Endothelial cell of umbilical vein (primary cell): ENCODE measurements at places on chromosomes 1 and 21. TPM values are rescaled to one million over a fixed set of nuclear protein-coding genes. Genes with fewer than 3 reads are reported as not detected.

DNA sequence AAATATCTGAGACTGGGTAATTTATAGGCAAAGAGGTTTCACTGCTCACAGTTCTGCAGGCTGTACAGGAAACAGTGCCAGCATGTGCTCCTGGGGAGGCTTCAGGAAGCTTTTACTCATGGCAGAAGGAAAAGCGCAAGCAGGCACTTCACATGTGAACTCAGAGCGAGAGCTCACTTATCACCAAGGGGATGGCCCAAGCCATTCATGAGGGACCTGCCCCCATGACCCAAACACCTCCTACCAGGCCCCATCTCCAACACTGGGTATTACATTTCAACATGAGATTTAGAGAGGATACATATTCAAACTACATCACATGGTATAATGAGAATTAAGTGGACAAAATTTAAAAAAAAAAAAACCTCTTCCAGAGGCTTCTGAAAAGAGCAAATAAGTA is 13.7 kb downstream of the WASF2 start:
- no peak for DNase-seq

DNA sequence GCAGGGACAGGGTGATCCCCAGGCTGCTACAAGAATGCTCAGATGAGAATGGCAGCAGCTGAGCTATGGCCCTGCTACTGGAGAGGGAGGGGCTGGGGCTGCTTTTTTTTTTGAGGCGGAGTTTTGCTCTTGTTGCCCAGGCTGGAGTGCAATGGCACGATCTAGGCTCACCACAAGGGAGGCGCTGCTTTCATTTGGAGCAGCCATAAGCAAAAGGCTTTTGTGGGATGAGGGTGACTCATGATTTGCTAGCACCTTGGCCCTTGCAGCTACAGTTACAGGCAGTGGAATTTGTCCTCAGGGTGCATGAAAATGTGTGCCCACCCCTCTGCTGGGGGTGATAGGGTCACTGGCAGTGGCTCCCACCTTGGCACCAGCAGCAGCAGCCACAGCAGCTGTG is 32.4 kb upstream of the CYP4A22 start:
- DNase-seq, result no peak

Gene NPHP4
- total RNA-seq, result 9.9 and 11.7 TPM in 2 replicates

Gene NCDN
- total RNA-seq, result 22.0 and 22.3 TPM in 2 replicates

DNA sequence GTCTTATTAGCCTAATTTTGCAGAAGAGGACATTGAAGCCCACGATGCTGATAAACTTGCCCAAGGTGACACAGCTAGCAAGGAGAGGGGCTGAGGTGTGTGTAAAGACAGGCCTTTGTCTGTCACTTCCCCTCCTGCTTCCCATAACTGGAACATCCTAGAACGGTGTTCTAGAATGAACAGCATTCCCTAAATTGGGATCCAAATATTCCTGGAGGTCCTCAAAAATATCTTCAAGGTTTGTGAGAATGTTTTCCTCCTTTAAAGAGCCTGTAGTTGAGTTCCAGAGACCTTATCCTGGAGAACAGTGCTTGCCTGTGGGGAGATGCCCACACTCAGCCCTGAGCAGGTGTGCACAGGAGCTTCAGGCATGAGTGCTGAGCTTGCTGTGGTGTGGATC is 41.5 kb upstream of the SAMD13 start:
- no peak for DNase-seq

DNA sequence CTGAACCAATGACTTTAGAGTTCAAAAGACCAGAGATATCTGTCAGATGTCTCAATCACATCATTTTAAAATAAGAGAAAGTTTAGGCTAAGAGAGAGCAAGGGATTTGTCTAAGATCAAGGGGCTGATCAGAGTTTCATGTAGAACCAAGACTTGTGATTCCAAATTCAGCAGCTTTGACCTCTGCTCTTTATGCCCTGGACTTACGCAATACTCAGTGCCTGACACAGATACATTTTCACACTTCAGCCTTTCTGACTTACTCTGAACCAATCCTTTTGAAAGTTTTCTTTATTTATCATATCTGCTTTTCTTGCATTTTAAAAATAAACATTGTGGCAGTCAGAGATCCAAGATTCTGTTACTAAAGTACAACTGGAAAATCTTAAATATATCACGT is 428.0 kb downstream of the PLPP3 start:
- no peak for DNase-seq

DNA sequence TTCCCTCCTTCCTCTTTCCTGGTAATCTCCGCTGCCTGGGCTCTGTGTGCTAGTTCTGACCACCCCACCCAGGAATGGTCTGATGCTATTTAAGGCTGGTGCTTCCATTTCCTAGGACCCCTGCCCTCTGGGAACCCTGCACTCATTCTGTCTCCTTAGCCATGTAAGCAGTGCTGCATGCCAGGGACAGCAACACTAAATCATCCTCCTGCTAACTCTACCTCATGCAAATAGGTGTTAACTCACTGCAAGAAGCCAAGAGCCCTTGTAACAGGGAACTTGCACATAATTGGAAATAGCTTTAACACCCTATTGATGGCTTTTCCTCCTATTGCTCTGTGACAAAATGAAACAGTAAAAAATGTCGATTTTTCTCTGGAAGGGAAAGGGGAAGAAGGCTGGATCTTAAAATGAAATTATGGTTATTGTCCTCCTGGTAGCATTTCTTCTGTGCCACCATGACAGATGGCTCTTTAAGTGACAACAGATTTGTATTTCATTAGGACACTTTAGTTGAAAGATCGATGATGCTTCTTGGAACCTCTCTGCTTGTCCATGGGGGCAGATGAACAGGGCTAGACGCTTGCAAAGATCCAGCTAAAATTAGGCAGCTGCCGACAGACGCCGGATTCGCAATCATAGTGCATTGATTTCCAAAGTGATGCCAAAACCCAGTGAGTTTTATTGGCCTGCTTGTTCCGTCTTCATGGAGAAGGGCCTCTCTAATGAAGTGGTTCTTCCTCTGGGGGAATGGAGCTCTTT is 551.7 kb downstream of the MATN1 start:
- no peak for DNase-seq

GRCh38 chr1:7313826-7314225 is 457.3 kb upstream of the VAMP3 start:
- DNase-seq, result no peak

DNA sequence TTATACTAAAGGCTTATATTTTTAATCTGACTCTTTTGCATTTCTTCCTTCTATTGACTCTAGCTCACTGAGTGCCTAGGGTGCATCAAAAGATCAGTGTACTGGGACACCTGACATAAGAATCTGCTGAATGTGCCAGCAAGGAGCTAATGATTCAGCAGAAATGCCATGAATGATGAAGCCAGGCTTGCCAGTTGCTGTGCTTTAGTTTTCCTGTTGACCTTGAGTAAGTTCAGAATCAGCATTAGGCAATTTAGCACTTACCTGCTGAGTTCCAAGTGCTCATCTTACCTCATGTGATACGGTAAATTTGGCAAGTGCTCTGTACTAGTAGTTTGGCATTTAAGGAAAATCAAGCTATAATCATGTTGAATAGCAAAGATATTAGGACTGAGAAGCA is 523.2 kb upstream of the B3GALT2 start:
- no peak for DNase-seq

- no peak for DNase-seq
These were observed 308.8 kb downstream of the KIF26B start for GRCh38 chr1:245463392-245464165.
